ENCODE measurements at places on chromosomes 16 and 17. TPM values are rescaled to one million over a fixed set of nuclear protein-coding genes. Genes with fewer than 3 reads are reported as not detected.

GRCh38 chr17:235831-236640, 54.6 kb upstream of the DOC2B start:
- H3K4me1 ChIP-seq: peaks cover 11% of the 10 kb centered on the region
- H3K27me3 ChIP-seq: no peaks in the 10 kb centered on the region
- H3K4me3 ChIP-seq: no peak overlapping the region

GRCh38 chr16:12535535-12536411, 267.9 kb downstream of the CPPED1 start:
- no peaks in the 10 kb centered on the region for H3K27me3 ChIP-seq
- H3K4me3 ChIP-seq: no peak overlapping the region
- H3K27ac ChIP-seq: no peak overlapping the region
- no peaks in the 10 kb centered on the region for H3K4me1 ChIP-seq
- no peaks in the 10 kb centered on the region for H3K36me3 ChIP-seq

GRCh38 chr17:56681561-56682266, 88.2 kb downstream of the NOG start:
- H3K4me3 ChIP-seq: no peak overlapping the region
- peaks cover 12% of the 10 kb centered on the region for H3K4me1 ChIP-seq
- H3K27ac ChIP-seq: no peak overlapping the region
- H3K27me3 ChIP-seq: peaks cover 7% of the 10 kb centered on the region
- DNase-seq: no peak
- no peaks in the 10 kb centered on the region for H3K36me3 ChIP-seq

DNA sequence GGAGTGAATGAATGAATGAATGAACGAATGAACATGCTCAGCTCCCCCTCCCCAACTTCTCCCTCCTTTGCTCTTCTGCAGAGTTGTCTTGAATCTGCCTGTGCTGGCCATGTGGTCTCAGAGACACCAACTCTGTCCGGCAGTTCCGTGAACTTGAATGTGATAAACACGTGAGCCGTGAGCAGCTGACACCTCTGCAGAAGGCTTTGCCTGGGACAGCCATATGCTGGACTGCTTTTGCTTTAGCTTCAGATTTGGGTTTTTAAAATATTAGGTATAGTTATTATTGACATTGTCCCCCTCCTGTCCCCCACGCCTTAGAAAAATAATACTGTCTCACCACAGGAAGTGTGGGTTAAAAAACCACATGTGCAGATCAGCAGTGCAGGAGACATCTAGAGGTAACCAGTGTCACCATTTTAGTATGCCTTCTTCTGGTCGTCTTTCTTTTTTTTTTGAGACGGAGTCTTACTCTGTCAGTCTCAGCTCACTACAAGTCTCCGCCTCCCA, 83.8 kb downstream of the ABCC1 start:
- no peaks in the 10 kb centered on the region for H3K27me3 ChIP-seq
- no peaks in the 10 kb centered on the region for H3K36me3 ChIP-seq
- no peak overlapping the region for H3K27ac ChIP-seq

DNA sequence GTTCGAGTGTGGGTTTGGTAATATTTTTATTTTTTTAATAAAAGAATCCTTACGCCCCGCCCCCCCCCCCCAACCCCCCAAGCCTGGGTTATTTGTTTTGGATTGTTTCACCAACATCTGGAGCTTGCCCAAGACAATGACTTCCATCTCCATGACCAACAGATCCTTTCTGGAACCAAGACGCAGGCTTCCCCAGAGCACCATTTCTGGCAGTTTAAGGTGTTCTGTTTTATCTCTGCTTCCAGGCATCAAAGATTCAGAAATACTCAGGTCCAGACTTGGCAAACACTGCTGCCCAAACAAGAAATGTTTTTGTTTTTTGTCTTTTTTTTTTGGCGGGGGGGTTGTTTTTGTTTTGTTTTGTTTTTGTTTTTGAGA, 56.1 kb downstream of the PLXDC1 start:
- no peak overlapping the region for H3K27ac ChIP-seq
- peaks cover 35% of the 10 kb centered on the region for H3K4me1 ChIP-seq
- no peaks in the 10 kb centered on the region for H3K27me3 ChIP-seq
- no peak for DNase-seq

DNA sequence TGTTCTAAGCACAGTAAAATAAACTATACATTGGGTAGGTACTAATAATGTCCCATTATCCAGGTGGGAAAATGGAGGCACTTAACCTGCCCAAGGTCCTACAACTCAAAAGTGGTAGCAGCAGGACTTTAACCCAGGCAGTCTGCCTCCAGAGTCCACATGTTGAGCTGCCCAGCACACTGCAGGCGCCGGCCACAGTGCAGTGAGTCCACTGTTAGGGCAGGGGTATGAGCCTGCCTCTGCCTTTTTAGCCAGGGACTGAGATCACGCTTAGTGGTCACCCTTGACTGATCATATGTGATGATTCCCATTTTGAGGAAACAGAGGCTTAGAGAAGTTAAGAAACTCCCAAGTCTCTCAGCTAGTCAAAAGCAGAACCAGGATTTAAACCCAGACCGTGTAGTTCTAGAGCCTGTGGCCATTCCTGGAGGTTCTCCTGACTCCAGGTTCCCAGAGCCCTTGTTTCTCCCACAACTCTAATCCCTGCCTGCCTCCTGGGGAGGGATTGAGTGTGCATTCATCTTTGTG, 8.4 kb downstream of the CES1 start:
- H3K4me3 ChIP-seq: no peak overlapping the region
- H3K4me1 ChIP-seq: no peaks in the 10 kb centered on the region
- no peak overlapping the region for H3K27ac ChIP-seq
- DNase-seq: no peak

DNA sequence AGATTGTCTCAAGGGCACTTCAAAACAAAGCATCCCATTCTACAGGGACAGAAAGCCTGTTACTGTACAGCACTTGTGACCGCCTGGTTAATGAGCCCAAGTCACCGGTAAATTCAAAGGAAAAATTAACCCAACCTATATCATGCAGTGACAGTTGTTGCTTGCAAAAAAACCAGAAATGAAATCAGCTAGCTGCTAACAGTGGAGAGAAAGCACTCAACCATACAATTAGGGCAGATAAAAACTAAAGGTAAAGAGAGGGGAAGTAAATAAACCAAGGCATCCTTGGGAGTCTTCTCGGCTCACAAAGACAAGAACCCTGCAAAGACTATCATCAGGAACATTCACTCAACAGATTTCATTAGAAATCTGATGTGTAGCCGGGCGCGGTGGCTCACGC, 5.9 kb downstream of the RETREG3 start:
- no peak for DNase-seq
- peaks cover 4% of the 10 kb centered on the region for H3K36me3 ChIP-seq
- H3K4me3 ChIP-seq: no peak overlapping the region
- H3K27ac ChIP-seq: no peak overlapping the region
- H3K27me3 ChIP-seq: no peaks in the 10 kb centered on the region
- peaks cover 50% of the 10 kb centered on the region for H3K4me1 ChIP-seq

DNA sequence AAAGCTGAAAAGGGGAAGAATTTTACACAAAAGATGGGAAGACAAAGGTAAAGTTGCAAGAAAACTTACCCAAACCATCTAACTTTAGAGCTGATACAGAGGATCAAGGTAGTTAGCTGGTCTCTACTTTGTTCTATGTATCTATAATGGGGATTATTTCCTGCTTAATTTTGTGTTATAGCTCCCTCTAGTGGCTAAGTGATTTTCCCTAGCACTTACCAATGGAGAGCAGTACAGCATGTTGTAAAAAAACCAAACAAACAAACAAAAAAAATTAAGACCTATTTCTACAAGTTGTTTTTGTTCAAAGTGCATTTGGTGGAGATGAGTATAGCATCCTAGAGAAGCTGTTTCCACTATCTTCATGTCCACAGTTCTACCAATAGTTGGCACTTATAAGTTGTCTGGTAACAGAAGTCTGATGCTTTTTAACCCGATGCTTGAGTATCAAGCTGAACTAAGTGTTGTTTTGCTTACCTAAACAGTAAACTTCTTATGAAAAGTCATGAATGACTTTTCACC, 7.5 kb downstream of the SRSF1 start:
- H3K4me3 ChIP-seq: no peak overlapping the region
- peaks cover 63% of the 10 kb centered on the region for H3K36me3 ChIP-seq
- no peak for DNase-seq
- no peaks in the 10 kb centered on the region for H3K27me3 ChIP-seq

Gene UTP4
- 10.9 TPM for total RNA-seq

Gene SNAI3
- total RNA-seq: 7.0 TPM

Gene LGALS9B
- 3.0 TPM for total RNA-seq

Gene HSD11B2
- total RNA-seq: 1.1 TPM

Gene NXPH3
- 1.2 TPM for total RNA-seq

Gene ZNF785
- total RNA-seq: 17.0 TPM

Gene PMP22
- 49.7 TPM for total RNA-seq

Gene MYH8
- total RNA-seq: not detected

Gene KCNJ2
- 5.3 TPM for total RNA-seq
